ENCODE measurements at places on chromosomes 3 and 15.

DNA sequence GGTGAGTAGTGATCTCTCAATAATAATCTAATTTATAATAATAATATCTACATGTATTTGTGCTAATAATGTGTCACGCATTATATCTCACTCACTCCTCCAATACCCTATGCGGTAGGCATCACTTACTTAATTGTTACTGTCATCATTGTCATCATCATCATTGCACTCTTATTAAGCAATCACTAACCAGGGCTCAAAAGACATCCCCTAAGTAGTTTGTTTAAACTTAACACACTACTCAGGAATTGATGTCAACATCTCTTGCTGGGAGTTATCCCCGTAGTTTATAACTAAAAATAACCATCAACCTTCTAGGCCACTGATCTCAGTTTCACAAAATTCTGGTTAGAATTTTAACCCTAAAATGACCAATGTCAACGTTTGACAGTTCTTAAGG lies 56.8 kb upstream of the ICE2 start:
- no peak for DNase-seq

DNA sequence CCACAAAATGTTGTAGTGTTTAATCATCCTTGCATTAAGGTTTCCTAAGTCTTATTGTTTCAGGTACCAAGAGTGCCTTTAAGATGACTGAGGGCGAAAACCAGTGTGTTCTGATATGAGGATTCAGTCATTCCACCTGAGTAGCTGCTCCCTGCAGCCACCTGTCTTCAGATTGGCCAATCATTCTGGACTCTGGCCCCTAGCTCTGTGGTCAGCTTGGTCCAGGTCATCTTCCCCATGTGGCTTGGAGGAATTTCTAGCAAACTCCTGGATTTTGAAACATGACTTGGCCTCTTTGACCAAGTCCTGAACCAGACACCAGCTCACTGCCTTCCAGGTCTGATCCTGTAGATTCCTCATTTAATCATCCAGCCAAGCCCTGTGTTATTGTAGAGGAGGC lies 7.8 kb upstream of the SLC7A14 start:
- no peak for DNase-seq

DNA sequence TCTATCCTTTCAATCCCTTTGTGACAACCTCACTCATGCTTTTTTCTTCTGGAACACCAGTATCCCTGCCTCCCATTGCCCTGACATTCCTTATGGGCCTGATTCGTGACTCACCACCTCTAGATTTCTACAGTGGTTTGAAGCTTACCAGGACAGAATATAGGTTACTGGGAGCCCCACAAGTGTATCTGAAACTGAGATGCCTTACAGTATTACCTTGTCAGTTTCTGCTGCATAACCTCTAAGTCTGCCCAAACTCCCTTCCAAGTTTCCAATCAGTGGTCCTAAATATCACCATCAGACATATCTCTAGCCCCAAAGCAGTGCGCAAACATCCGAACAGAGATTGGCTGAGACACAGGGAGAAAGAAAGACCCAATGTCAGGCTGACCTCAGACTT lies 5.6 kb downstream of the CPB1 start:
- no peak for DNase-seq

DNA sequence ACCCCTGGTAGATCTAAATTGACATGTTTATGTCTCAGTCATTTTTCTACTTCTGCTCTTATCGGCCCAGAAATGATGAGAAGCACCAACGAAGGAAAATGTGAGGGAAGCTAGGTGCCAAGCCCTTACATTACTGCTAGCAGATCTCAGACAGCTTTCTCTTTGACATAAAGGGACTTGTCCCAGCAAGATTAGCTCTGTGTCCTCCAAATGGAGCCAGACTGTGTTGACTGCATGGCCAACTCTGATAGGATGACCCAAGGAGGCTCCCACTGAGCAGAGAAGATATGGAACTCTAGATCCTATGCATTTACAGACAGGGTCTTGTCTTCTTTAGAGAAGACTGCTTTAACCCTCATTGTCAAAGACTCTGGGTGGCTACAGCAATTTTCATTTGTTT lies 2.8 kb upstream of the MCTP2 start:
- DNase-seq = no peak

- no peak for DNase-seq
These were observed 27.4 kb downstream of the CALML4 start for GRCh38 chr15:68177742-68178141.

DNA sequence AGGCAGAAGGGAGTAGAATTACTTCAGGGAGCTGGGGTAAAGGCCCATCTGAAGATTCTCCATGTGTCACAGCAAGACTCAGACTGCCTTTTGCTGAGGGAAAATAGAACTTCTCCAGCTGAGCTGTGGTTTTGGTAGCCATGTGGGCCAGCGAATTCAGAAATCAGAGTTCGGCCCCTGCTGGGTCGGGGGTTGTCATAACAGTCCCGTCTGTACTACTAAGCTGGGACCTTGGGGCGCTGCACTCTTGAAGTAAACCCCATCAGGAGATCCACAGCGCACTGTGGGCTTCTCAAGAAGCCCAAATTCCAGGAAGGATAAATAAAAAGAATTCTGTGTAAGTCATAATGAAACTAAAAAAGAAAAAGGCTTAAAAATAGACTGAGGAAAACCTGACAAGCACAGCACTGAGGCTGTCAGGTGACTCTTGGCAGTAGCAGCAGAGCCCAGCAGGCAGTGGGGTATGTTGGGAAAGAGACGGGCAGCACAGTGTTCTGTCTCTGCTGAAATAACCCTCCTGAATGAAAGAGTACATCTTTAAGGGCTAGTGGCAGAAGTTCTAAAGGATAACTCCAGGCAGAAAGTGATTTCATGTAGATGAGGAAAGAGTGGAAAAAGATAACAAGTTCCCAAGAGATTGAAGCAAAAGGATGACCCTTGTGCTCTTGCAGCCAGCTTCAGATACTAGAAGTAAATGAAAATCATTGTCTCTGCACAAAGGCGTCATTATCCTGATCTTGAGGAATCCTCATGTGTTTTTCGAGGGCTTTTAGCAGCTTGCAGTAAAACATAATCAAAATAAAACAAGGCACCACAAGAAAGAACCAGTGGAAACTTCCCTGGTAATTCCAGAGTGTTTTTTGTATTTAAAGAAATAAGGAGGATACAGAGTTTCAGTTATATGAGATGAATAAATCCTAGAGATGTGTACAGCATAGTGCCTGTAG lies 74.5 kb downstream of the RAB7A start:
- no peak for DNase-seq

DNA sequence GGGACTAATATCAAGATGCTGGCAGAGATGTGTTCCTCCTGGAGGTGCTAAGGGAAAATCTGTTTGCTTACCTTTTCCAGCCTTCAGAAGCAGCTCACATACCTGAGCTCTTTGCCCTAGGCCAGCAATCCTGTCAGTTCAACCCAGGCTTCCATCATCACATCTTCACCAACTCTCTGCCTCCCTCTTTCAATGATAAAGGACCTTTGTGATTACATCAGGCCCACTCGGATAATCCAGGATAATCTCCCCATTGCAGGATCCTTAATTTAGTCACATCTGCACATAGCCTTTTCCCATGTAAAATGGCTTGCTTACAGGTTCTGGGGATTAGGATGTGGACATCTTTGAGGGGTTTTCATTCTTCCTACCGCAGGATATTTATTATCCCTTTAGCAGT lies 58.3 kb downstream of the NSUN3 start:
- DNase-seq = no peak

DNA sequence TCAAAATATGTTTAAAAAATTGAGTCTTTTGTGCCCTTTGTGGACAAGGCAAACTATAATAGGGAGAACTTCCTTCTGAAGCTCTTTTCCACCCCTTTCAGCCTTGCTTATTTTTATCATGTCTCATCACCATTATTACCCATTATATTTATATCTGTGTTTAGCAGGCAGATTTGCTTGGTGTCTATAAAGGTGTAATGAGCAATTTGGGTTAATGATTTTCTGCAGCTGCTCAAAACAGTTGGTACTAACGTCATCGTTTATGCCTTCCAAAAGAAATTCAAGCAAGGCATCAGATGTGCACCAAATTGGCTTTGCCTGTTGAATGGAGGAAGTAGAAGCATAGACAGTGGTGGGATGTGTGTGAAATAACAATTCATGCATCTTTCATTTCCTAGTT lies 483.7 kb upstream of the SGO1 start:
- no peak for DNase-seq

DNA sequence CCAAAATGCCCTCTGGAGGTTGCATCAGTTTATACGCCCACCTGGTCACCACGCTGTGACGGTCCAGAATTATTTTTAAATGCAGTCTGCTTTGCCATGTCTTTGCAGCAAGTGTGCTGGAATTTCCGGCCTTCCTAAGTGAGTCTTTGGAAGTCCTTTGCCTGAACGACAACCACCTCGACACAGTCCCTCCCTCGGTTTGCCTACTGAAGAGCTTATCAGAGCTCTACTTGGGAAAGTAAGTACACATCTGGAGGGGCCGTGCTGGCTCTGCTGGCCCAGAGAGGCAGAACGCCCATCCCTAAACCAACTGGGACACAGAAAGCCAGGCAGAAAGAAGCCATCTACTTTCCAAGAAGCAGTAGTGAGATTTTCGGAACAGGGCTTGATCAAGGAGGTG lies 101.8 kb downstream of the LRRK1 start:
- DNase-seq = no peak

GRCh38 chr15:45855210-45855906 lies 220.5 kb downstream of the SQOR start:
- peak; percentile 25 for DNase-seq

DNA sequence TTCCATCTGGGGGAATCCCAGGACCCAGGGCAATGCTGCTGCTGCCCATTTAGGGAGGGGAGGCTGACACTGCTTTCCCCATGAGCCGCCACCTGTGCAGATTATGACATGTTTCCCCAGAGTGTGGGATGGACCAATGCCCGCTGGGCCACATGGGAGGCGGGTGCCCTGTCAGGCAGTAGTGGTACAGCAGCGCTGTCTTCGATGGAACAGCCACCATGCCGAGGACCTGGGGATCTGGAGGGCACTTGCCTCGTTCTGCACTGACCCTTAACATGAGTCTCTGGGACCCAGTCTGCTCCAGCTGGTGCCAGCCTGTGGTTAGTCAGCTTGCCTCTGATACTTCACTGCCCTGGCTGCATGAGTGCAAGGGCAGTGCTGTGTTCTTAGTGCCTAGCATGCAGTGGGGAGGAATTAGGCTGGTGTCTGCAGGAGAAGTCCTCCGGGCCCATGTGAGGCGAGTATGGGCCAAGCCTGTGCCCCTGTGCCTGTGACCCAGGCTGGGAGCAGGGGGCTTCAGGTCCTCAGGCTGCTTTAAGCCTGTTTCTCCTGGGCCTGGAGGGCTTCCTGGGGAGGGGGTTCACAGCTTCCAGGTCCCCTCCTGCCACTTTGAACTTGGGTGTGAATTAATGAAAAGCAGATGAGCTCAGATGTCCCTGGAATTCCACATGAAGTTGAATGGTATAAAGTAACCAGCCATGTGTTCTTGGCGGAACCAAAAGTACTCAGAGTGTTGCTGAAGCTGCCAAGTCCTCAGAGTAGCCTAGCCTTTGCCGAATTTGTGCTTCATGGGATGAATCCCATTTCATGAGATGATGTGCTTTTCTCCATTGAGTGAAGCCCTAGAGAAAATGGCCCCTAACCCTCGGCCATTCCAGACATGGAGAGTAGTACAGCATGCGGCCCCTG lies 22.9 kb downstream of the KLF13 start:
- no peak for DNase-seq

DNA sequence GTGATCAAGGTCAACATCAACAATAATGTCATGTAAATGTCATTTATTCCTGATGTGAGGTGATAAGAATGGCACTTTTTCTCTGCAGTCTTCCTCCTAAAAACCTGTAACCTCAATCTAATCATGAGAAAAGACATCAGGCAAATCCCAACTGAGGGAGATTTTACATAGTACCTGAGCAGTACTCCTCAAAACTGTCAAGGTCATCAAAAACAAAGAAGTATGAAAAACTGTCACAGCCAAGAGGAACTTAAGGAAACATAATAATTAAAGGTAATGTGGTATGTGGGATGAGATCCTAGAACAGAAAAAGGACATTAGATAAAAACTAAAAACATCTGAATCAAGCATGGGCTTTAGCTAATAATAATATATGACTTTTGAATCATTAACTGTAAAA lies 140.9 kb upstream of the GRM7 start:
- no peak for DNase-seq

DNA sequence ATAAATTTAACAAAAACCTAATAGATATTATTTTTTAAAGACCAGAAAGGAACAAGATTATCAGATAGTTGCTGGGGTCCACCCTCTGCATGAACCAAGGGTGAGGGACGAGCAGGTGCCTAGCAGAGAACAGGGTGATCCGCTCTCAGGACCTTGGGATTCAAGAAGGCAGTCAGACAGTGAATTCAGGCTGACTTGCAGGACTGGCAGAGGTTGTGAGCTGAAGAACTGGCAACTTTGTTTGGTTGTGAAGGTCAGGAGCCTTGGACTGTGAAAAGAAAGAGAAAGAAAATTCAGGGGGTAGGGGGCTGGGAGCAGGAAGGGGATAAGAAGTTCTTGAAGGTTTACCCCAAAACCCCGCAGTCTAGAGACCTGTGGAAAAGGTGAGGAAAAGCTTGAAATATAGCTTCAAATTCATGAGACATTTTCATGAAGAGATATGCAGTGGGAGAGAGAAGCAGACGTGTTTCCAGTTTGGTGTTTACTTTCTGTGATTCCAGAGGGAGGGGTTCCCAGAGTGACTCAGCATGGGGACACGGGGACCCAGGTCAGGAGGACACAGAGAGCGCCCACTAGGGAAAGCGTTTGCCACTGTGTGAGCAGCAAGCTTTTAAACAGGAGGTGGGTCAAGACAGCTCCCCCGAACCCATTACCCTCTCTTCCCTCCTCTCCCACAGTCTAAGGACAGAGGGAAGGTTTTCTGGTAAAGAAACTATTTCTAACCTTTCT lies 217.2 kb upstream of the UMPS start:
- peak; percentile 61 for DNase-seq

DNA sequence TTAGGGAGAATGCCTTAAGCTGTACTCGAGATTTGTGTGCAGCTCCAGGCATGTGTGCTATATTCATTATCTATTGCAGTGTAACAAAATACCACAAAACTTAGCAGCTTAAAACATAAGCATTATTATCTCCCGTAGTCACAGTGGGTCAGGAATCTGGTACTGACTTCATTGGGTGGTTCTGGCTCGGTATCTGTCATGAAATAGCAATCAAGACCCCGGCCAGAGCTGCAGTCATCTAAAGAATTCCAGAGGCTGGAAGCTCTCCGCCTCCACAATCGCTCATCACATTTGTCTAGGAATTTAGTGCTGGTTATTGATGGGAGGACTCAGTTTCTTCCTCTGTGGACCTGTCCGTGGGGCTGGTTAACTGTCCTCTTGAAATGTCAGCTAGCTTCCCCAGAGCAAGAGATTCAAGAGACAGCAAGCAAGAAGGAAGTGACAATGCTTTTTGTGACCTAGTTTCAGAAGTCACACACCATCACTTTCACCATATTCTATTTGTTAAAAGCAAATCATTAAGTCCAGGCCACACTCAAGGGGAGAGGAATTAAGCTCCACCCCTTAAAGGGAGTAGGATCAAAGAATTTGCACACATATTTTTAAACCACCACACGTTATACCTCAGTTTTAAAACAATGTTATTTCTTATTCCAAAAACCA lies 76.1 kb downstream of the TOP2B start:
- DNase-seq = no peak

- no peak for DNase-seq
These were observed 378.1 kb downstream of the TIGIT start for GRCh38 chr3:114671741-114672510.

Data from HepG2 (cell line).